ENCODE measurements at places on chromosomes 4 and X. TPM values are rescaled to one million over a fixed set of nuclear protein-coding genes. Genes with fewer than 3 reads are reported as not detected.
A peak's percentile ranks its signal among the peaks of the same experiment; 100 is the strongest.

DNA sequence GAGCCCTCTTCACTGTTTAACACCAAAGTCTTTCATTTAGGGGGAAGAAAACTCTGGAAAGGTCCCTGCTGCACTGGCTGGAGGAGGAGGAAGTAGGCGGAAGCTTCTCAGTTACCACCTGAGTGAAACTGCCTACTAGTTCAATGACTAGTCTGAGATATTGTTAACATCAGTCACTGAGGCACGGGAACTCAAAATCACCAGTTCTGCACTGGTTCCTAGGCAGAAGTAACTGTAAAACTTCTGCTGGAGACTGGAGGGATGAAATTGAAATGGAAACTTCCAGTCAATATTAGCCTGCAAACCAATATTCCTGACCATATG, 178.3 kb downstream of the SNCA start:
- DNase-seq: no peak

GRCh38 chrX:19750783-19751467, 136.5 kb downstream of the SH3KBP1 start:
- DNase-seq: no peak

MMRN1 gene
- not detected for total RNA-seq

ANXA10 gene
- total RNA-seq: not detected

- DNase-seq: no peak
Measured at GRCh38 chrX:99603091-99603814, 806.8 kb downstream of the PCDH19 start.

GRCh38 chrX:109848461-109849050, 115.5 kb upstream of the ACSL4 start:
- DNase-seq: no peak

ARHGEF38 gene
- 3.5 TPM for total RNA-seq

SRD5A3 gene
- 22.6 TPM for total RNA-seq

DNA sequence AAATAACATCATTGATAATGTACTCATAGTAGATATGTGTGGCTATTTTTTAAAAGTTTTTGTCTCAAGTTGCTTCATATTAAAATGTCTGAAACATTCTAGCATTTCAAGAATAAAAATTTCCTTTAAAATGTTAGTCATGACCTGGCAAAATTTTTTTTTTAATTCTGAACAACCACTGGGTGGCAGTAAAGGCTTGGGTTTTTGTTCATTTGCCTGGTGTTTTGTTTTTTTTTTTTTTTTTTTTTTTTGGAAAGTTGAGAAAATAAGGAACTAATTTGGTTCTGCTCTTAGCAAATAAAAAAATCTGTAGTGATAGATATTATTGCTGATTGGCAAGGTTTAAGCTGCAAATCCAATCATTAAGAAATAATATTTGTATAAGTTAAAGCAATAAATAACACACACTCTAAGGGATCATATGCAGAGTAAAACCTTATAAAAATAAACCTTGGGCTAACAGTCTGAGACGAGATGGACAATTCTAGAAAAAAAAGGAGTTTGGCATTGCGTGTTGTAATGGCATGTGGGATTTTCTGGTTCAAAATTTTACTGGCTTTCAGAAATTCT, 81.4 kb downstream of the CEP44 start:
- peak; percentile 66 for DNase-seq

GRCh38 chrX:119186763-119187162, 49.3 kb upstream of the PGRMC1 start:
- DNase-seq: no peak

GABRA4 gene
- 8.1 TPM for total RNA-seq

GRCh38 chrX:21870494-21870893, 14.7 kb downstream of the YY2 start:
- no peak for DNase-seq

DNA sequence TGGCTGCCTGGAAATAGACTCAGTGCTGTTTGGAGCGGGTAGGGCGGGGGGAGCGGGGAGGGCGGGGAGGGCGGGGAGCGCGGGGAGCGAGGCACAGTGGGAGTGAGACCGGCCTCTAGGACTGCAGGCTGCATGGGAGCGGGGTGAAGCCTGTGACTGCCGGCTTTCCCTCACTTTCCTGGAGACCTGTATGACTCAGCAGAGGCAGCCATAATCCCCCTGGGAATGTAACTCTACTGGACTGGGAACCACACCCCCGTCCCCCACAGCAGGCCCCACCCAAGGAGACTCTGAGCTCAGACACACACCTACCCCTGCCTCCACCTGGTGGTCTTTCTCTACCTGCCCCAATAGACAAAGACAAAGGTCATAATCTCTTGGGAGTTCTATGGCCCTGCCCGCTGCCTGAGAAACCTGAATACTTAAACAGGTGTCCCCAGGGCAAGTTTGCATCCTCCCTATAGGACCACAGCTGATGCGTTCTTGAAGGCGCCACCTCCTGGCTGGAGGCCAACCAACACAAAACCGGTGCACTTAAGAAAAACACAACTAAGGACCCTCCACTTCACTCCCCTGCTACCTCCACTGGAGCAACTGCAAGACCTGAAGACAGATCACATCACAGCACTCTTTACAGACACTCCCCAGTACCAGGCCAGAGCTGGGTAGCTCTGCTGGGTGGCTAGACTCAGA, 18.0 kb downstream of the HDAC8 start:
- DNase-seq: peak; percentile 90

- DNase-seq: no peak
Measured at GRCh38 chr4:87060957-87061356, 126.1 kb downstream of the AFF1 start.

DNA sequence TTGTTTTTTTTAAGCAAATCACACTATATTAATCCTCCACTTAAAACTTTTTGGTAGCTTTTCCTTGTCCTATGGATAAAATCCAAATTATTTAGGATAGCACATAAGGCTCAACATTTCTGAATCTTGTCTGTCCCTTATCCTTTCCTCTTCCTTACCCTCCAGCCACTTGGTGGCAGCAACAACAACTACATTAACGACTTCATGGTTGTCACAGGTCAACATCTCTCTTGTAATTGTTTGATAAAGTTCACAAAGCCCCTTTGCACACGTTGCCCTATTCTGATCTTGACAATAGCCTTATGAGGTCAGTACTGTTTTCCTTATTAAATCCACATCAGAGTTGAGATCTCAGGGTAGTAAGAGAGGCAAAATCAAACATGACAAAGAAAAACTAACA, 269.0 kb upstream of the PABPC4L start:
- peak; percentile 44 for DNase-seq

ZNF157 gene
- total RNA-seq: not detected

DNA sequence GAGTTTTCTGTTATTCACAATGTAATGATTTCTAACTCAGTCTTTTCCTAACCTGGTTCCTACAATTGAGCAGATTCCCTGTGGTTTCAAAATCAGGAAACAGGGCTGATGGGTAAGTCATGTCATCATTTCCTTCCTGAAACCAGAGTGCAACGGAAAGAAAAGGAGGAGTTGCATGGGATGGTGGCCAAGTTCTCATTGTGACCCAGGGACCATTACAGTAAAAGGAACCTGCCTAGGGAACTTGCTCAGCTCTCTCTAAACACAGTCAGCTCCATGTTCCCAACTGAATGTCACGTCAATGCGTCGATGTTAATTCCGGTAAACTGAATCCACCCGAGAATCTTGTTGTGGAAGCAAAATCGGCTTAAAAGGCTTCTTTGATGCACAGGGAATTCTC, 51.2 kb downstream of the LGI2 start:
- no peak for DNase-seq

GRCh38 chrX:6718766-6719165, 183.8 kb upstream of the VCX3A start:
- no peak for DNase-seq

- DNase-seq: no peak
Measured at GRCh38 chr4:104352211-104352610, 142.5 kb downstream of the CXXC4 start.

Measured in Caco-2 (cell line).